ENCODE measurements at places on chromosomes 7 and 10.

DNA sequence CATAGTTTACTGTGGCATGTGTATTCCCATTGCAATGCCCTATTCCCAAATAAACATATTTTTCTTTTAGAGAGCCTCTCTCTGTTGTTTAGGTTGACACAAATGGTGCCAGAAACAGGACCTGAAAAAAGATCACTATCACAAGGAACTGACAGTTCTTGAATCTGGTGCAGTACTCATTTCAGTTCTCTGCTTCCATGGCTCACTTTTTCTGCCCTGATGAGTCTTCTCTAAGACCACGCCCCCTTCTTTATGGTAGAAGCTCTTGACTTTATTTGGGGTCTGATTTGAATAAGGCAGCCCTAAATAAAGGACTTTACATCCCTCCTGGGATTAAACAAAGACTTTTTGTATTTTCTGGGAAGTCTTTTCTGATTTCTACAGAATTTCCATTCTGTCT, 3.5 kb upstream of the CCDC126 start:
- no peak for DNase-seq

- peak; percentile 21 for DNase-seq
Observed at GRCh38 chr10:35216303-35216905, 89.8 kb downstream of the CREM start.

- DNase-seq: no peak
Observed at GRCh38 chr10:118237930-118238329, 104.2 kb downstream of the FAM204A start.

DNA sequence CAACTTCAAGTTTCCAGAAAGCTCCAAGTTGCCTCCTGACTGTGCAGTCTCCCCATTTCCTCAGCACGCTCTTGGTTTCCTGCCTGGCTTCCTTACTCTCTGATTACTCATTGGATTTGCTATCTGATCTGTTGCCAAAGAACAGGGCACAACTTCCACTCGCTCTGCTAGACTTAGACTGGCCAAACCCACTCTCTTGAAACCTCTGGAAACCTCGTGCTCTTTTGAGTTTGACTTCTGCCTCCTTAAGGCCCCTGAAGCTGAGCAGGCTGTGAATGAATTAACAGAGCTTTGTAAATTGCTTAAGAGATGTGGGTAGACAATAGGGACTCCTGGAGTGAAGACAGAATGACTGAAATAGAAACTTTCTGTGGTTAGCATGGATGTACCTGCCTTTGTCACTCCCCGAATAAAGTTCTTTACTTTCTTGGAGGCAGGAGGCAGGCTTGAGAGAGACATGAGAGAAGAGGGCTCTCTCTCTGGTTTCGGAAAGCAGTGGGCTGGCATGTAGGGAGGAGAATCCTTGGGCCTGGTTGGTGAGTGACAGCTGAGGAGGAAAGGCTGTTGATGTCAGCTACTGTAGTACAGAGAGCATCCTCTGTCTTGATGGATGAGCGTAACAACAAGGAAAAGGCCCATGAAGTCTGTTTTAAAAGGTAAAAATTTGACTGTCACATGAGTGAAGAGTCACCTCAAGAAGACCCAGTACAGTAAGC, 70.8 kb downstream of the CHN2 start:
- no peak for DNase-seq

GRCh38 chr7:5827755-5828154, 46.3 kb upstream of the RNF216 start:
- DNase-seq: no peak

GRCh38 chr10:15144788-15145187, 23.7 kb downstream of the NMT2 start:
- peak; percentile 86 for DNase-seq

GRCh38 chr7:138907201-138907847, 73.9 kb downstream of the KIAA1549 start:
- DNase-seq: no peak

- no peak for DNase-seq
Observed at GRCh38 chr7:90251304-90251635, 6.3 kb downstream of the CFAP69 start.

GRCh38 chr7:72176875-72177274, 235.3 kb downstream of the CALN1 start:
- DNase-seq: no peak

- DNase-seq: no peak
Observed at GRCh38 chr7:135597926-135598305, 40.2 kb downstream of the NUP205 start.

DNA sequence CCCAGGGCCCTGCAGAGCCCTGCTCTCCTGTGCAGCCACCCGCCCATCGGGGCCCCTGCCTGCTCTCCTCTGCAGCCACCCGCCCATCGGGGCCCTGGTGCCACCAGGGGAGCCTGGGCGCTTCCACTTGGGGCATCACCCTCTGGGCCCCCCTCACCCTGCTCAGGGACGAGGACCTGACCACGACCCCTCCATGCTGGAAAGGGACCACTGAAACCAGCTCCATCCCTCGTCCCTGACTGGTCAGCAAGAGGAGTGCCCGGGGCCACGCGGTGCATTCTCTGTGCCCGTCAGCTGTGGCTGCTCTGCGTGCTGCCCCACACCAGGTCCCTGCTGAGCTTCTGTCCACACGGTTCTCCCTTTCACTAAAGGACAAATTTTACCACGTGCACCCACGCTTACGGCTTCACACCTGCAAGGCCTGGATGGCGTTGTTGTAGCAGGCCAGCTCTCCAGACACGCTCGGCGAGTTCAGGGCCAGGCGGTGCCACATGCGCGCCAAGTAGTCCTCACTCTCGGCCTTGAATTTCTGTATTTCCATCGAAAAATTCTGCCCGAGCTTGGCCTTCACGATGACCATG, 57.6 kb downstream of the CFAP46 start:
- no peak for DNase-seq

Data from IMR-90 (cell line).